ENCODE measurements at places on chromosomes 5 and 9.

GRCh38 chr5:2024986-2025721, 142.4 kb upstream of the IRX4 start:
- no peak for DNase-seq

DNA sequence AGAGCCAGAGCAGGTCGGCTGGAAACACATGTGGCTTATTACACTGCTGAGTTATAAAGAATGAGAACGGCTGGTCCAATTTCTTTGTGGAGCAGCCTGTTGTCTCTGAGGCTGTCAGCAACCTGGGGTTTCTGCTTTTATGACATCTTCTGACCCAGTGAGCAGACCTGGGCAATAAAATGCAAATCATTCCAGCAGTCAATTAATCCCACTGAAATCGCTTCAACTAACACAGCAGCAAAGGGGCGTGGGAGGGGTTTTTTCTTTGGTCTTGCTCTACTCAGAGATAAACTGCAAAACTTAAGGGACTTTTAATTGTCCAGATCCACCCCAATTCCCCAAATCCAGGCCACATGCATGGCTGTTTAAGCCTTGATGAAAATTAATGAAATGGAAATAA, 215.7 kb downstream of the SLIT3 start:
- DNase-seq: no peak

DNA sequence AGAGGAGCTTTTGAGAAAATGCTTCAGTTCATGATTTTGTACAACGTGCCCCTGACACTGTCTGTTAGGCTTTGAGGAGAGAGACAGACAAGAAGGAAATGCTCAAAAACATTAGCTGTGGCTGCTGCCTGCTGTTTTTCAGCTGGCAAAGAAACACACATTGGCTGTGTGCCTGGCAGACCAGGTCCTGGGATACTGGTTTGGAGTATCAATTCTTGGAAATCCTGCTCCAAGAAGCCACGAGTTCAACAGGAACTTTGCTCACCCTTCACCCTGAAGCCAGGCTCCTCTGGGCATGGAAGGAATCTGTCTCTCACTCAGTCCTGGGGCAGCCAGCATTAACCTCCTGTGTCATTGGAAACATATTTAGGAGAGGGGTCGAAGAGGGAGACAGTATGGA, 245.5 kb downstream of the AUH start:
- DNase-seq: no peak

- no peak for DNase-seq
Observed at GRCh38 chr9:120890320-120891244, 13.6 kb upstream of the PHF19 start.

GRCh38 chr9:125637241-125637640, 69.8 kb downstream of the MAPKAP1 start:
- DNase-seq: no peak

- DNase-seq: no peak
Observed at GRCh38 chr9:128940271-128940921, 7.0 kb downstream of the DOLK start.

DNA sequence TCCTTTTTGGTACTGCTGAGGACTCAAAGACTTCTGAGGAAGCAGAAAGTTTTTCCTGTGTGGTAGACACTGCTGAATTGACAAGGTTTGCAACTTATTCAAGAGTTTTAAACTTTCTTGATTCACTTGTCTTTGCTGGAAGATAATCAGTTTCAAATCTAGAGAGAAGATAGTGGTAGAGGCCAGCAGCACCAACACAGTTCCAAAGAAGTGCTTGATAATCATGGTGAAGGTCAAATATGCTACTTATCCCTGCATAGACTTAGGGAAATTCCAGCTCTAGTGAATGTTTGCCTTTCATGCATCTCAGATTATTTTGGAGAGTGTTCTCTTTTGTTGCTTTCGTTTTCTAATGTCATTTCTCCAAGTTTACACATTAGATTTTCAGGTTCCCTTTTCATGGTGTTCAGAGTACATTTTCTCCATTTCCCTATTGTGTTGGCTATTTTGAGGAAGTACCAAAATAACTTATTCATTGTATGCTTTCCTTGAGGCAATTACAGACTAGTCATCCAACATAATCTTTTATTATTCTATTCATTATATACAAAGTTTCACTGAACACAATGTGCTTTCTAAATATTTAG, 550 bp downstream of the IFNE start:
- DNase-seq: no peak

GRCh38 chr5:149299451-149300054, 27.9 kb downstream of the AFAP1L1 start:
- no peak for DNase-seq

DNA sequence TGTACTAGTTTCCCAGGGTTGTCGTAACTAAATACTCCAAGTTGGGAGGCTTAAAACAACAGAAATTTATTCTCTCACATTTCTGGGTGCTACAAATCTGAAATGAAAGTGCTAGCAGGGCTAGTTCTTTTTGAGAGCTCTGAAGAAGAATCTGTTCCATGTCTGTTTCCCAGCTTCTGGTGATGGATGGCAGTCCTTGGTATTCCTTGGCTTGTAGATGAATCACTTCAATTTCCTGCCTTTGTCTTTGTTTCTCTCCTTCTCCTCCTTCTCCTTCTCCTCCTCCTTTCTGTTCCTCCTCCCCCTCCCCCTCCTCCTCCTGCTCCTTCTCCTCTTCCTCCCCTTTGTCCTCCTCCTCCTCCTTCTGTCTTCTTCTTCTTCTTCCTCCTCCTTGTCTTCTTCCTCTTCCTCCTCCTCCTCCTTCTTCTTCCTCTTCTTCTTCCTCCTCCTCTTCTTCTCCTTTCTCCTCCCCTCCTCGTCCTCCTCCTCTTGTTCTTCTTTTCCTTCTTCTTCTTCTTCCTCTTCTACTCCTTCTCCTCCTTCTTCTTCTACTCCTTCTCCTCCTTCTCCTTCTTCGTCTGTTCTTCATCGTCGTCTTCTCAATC, 104.7 kb upstream of the ANKRD55 start:
- no peak for DNase-seq

DNA sequence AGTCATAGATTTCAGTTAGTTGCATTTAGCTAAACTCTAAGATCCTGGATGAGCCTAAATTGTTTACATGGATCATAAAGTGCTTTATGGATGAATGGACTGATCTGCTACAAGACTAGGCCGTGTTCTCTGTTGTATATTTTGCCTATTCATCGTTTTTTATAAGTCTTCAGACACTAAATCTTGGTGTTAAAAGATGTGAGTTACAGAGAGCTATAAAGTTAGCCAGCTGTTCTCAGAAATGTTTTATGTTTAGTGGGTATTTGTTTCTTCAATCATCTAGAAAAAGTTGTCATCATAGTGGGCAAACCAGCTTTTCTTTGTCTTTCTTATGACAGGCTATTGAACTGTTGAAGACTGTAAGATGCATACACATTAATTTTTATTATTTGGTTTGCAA, 585.8 kb upstream of the SEMA6A start:
- no peak for DNase-seq

DNA sequence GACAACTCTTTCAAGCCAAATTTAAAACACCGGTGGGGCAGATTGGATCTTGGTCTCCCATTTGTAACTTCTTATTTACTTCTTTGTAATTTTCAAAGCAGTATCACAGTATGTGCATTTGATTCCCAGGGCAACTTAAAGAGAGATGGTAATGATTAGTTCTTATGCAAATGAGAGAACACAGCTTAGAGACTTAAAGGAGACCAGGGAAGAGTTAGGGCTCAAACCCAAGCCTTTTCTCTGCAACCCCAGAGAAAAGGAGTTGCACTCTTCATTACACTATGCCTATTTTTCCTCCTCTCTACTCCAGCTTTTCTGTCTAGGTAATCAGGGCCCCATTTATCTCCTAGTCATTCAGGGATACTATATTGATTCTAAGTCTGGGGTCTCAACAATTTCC, 237.8 kb upstream of the NMUR2 start:
- DNase-seq: no peak

DNA sequence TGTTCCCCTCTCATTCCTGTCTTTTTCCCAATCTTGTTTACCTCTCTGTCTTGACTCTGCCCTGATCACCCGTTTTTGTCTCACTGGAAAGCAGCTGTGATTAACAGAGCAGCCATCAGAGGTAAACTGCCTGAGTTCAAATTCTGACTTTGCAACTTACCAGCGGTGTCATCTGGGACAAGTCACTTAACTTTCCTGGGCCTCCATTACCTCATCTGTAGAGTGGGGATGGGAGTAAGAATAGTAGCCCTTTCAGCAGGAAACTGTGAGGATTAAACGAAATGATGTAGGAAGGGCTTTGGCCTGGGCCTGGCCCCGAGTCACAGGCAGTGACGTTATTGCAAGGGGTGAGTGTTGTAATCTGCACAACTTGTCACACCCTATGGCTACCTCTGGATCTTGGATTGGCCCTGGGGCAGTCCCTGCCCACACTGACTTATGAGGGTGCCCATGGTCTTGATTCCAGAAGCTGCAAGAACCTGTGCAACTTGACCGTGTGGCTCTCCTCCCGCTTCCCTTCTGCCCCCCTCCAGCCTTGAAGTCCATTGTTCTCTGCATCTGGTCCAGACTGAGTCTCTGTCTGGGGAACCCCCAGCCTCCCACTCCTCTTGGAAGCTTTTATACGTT, 657 bp upstream of the PCDH12 start:
- no peak for DNase-seq

DNA sequence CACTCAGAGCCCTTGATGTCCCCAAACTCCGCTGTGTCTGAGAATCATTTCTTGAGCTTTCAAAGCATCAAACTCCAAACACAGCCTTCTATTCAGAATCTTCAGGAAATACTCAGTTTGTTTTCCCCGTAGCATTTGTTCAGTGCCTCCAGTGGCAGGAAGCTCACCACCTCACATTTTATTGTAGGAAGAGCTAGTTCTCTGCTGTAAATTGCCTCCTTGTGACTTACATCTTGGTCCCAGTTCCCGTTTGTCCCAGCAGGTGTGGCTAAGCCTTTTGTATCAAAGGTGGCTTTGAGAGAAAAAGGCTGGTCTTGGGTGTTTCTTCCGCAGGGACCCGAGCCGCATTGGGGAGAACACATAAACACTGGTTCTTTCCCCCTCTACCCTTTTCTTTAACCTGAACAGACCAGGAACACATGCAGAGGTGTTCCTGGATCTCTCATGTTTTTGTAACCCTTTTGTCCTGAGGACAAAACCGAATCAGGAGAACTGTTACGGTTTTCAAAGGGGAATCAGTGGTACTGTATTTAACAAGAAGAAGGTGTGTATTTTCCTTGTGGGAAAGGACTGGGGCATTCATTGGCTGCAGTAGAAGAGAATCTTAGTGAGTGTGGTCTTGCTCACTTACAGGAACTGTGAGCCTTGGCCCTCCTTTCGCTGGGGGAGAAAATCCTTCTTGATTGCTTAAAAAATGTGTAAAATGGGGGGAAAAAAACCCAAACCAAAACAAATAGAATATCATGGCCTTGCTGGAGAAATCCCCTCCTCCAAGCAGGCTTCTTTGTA, 1.9 kb downstream of the OSMR start:
- no peak for DNase-seq

GRCh38 chr9:68843239-68843638, 138.2 kb downstream of the PIP5K1B start:
- DNase-seq: no peak

- no peak for DNase-seq
Observed at GRCh38 chr9:68822596-68823165, 117.6 kb downstream of the PIP5K1B start.

- no peak for DNase-seq
Observed at GRCh38 chr5:93158841-93159240, 422.2 kb downstream of the NR2F1-AS1 start.

- no peak for DNase-seq
Observed at GRCh38 chr9:121825031-121825691, 173.7 kb downstream of the DAB2IP start.

DNA sequence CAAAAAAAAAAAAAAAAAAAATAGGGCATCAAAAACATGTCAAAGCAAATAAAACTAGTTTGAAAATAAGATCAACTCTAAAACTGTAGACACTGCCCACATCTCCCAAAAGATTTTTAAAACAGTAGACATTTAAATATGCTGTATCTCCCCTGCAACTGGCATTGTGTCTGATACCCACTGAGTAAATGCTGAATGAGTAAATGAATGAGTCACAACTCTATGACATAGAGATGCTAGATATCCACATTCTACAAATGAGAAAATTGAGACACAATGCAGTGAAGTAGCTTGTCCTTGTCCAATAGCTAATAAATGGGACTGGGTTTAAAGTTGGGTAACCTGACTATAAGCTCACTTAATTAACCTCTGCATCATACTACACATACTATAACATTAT, 14.1 kb upstream of the MAP1B start:
- DNase-seq: no peak

DNA sequence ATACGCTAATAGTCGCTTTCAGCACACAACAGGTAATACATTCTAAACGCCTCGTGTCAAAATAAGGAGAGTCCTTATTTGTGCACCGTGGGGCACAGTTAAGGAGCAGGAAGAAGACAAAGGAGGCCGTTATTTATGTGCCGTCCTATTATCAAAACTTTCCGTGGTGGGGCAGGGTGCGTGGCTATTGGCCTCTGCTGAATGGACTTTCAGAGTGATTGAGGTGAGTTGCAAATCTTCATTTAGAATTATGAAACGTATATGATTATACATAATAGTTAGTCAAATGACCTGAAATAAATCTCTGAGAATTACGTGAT, 833 bp downstream of the C5orf24 start:
- no peak for DNase-seq

GRCh38 chr5:123511290-123511647, 708 bp upstream of the CSNK1G3 start:
- no peak for DNase-seq

DNA sequence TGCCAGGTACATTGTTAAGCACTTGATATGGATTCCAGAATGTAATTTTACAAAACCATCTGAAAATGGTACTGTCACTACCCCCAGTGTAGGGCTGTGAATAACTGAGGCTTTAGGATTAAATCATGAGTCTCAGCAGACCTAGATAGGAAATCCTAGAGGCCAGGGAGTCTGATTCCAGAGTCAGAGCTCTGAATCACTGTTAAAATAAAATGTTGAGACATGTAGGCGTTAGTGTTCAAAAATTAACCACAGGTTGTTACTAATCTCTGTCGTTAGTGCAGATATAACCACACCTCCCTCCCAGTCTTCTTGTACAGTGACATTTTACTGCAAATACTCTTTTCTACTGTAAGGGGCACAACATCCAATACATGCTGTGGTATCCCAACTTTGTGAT, 1828.8 kb downstream of the MAT2B start:
- no peak for DNase-seq

DNA sequence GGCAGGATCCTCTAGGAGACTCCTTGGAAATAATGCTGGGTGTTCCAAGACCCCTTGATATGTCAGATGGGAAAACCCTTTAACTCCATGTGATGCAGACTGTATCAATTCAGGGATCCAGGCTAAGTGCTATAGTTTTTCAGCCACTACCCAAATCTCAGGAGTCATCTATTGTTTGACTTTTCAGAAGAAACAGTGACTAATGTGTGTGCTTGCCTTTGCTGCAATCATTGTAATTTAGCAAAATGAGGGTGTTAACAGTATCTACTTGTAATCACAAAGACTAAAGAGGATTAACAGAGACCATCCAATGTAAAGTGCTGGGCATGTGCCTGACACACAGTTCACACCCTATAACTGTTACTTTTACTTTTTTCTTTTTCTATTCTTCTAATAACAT, 309.6 kb upstream of the RFX3 start:
- DNase-seq: no peak

Data from AG04450 (cell line).